NCI-H1417 treated with DMSO at 0.1 percent for 48 hours (cell line): ENCODE measurements at places on chromosomes 1 and 21.

GRCh38 chr1:41241749-41242341, at the start of gene SCMH1:
TSS of gene SCMH1 (minus strand) at chr1:41242306. CDS start at chr1:41186133, 56,173 bp downstream.
- DNase-seq, result no peak

- no peak for DNase-seq
Measured at GRCh38 chr1:167200749-167201148, 19.9 kb upstream of the POU2F1 start.

DNA sequence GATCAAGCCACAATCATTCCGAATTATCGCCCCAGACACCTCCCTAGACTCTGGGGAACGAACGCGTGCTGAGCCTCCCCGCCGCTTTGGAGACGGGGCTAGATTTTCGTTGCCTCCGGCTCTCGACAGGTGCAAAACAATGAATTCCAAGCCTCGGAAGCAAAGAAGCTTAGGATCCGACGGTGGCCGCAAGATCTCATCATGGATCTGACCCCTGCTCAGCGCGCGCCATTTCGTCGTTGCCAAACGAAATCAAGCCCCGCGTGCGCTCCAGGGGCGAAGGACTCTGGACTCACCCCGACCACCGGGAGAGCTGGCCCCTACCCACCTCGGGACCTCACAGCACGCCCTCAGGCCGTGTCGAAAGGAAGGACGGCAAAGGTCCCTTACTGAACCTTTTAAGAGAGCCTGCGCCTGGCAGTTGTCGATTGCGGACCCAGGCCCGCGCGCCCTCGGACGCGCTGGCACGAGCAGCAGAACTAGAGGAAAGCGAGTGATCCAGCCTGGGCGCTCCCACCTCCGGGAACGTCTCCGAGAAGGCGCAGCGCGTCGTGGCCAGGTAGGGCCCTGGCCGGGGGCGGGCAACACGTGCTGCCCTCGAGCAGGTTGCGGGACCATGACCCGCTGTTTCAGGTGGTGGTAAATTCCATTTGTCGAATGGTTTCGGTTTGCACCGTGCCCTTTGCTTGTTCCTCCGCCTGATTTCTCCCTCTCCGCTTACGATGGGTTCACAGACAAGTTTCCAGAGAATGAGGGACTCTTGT, 1.6 kb upstream of the RUNX3 start:
- DNase-seq, result no peak

GRCh38 chr1:192580351-192580962, 4.9 kb downstream of the RGS1 start:
- DNase-seq, result no peak

- DNase-seq, result no peak
Measured at GRCh38 chr21:36325373-36326010, 5.5 kb downstream of the MORC3 start.

DNA sequence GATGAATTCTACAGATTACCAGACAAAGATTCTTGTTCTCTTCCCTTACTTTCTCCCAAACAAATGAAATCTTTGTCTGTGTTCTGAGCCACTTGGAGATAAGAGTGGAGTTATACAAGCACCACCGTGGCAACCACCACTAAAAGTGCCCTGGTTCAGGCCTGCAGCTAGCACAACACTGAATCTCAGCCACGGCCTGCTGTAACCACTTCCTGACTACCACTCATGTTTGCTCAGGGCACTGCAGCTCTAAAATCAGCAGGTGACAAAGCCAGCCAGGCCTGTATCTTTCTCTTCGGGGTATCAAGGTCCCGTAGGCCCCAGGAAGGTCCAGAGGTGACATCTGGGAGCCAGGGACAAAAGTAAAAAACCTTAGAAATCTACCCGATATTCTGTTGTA, 3.2 kb upstream of the OR2T6 start:
- no peak for DNase-seq

DNA sequence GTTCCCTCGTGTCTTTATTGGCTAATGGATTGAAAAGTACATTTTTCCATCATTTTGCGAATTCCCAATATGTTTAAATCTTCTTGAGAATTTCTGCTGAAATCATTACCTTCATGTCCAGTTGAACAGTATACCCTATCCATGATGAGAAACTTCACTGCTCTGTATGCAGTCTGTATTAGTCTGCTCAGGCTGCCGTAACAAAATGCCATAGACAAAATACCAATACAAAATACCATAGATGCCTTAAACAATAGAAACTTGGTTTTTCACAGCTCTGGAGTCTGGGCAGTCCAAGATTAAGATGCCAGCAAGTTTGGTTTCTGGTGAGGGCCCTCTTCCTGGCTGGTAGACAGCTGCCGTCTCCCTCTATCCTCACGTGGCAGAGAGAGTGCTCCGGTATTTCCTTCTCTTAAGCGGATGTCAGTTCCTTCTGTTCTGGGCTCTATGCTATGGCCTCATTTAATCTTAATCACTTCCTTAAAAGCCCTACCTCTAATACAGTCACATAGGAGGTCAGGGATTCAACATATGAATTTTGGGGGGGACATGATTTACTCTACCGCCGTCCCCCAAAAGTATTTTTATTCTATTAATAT, 27.0 kb downstream of the CXADR start:
- DNase-seq, result no peak

DNA sequence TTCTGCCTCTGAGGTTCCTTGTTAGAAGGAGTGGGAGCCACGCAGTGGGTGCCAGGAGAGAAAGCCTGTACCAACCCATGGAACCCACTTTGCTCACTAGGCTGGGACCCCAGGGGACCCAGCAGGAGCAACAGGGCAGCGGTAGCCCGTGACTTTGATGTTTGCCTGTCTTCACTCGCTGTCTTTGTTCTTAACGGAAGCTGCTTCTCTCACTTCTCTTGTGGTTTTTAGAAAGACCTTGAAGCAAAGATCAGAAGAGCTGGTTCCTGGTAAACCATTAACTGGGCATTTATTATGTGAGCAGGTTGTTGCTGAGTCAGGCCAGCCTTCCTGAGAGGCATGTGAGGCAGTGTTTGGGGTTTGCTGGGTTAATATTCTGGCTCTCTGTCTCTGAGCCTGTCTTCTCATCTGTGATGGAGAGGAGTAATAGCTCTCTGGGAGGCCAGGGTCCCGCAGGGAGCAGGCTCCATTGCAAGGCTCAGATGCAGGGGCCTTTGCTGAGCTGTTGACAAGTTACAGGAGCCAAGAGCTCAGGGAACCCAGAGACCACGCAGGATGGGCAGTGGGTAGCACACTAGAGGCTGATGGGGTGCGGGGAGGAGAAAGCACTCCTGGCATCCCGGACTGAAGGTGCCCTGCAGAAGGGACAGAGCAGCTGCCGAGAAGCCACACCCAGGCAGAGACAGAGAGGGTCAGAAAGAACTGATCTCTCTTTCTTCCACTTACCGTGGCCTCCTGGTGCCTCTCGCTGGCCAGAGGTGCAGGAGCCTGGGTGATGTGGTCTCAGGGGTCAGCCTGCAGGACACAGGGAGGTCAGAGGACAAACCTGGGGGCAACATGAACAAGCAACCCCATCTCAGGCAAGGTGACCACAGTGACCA, 367.5 kb upstream of the C1orf174 start:
- DNase-seq, result no peak

DNA sequence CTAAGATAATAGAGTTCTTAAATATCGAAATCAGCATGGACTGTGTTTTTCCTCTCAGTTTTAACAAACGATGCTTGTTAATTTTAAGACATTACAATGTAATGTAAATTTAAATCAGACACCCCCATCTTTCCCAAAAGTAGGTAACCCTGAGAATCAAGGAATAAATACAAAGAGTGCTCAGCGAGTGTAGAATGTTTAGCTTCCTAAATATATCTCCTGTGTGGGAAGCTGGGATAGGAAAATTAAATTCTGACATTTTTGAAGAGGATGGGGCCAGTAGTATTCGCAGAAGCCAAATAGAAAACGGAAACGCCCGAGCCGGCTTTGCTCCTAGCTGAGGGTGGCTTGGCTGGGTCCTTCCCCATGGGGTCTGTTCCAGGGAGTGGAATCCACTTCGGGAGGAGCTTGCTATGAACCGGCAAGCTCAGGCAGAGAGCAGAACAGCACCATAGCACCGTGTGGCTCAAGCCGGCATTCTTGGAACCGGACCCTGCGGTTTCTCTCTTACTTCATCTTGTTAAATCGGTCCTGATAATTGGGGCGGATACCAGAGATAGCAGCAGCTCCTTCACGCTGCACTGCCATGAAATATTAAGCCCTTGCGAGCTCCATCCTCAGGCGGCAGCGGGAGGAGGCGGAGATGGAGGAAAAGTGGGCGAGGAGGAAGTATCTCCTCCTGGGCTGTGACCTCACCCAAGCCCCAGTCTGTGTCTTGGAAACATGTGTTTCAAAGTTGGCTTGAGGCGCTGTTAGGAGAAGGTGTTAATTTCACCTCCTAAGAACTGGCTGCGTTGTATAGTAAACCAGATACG, 24.9 kb downstream of the MAP3K7CL start:
- DNase-seq, result no peak

DNA sequence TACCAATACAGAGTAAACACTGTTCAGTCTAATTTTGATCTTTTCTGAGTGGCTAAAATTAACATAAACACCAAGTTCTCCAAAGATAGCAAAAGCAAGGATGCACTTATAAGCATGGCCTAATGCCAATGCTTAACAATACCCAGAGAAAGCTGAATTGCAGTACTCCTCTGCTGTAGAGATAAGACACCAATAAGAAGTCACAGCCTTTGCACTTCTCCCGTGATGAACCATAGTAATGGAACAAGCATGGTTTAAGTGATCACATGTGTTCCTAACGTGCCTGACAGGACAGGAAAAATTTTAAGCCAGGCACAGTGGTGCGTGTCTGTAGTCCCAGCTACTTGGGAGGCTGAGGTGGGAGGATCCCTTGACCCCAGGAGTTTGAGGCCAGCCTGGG, 5.6 kb downstream of the PRDX1 start:
- no peak for DNase-seq

- no peak for DNase-seq
Measured at GRCh38 chr1:112727716-112728115, 12.6 kb upstream of the PPM1J start.

- no peak for DNase-seq
Measured at GRCh38 chr1:28073867-28074266, 14.5 kb downstream of the EYA3 start.

GRCh38 chr1:155070158-155070621, 6.7 kb downstream of the EFNA4 start:
- DNase-seq, result no peak

- DNase-seq, result no peak
Measured at GRCh38 chr1:41385398-41386195, 24.4 kb downstream of the FOXO6 start.

GRCh38 chr21:46155514-46156377, at the start of gene FTCD:
TSS of gene FTCD (minus strand) at chr21:46155579. CDS start at chr21:46155523, 56 bp downstream.
- DNase-seq, result no peak
